ENCODE measurements at places on chromosomes 4 and X.

- DNase-seq, result no peak
Measured at GRCh38 chr4:183557611-183558010, 52.8 kb downstream of the ING2 start.

- peak; percentile 20 for DNase-seq
Measured at GRCh38 chr4:96305030-96305429, 465.1 kb downstream of the PDHA2 start.

GRCh38 chrX:123626962-123627361, 105.9 kb downstream of the THOC2 start:
- DNase-seq, result no peak

- DNase-seq, result no peak
Measured at GRCh38 chr4:120088507-120088906, 21.9 kb upstream of the MAD2L1 start.

GRCh38 chr4:87462102-87462501, 39.7 kb downstream of the NUDT9 start:
- DNase-seq, result no peak

DNA sequence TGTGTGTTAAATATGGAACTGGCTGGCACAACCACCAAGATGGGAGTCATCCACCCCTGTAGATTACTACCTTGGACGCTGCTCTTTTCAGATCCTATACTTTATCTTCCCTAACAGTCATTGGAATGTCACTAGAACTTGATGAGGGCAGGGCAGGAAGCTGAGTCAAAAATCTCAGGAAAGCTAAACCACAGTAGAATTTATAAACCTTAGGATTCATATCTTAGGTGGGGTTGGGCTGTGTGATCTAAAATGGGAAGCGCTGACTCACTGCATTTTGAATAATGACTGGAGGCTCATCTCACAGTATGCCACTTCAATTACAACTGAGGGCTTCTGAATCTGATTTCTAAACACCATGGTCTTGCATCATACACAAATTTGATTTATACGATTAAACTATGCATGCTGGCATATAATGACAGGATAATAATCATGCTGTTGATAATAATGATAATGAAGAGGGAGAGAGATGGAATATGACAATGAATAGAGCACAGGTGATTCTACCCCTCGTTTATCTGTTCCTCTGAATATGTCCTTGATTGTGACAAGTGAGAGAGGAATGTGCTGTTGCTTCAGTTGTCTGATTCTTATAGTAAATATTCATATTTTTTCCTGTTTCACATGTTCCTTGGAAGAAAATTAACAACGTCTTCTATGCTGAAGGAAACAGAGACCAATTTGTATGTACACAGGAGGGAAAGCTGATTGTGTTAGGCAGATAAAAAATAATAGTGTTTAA, 270.3 kb upstream of the HS3ST1 start:
- DNase-seq, result no peak

DNA sequence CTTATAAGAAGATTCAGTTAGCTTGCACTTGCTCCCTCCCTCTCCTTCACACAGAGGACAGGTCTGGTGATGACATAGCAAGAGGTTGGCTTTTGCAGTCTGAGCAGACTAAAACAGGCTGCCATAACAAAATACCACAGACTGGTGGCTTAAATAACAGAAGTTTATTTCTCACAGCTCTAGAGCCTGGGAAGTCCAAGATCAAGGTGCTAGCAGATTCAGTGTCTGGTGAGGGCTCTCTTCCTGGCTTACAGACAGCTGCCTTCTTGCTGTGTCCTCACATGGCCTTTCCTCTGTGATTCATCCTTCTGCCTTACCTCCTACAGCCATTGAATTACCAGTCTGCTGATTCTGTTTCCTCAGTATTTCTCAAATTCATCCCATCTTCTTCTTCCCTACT, 13.1 kb downstream of the RP2 start:
- DNase-seq, result no peak

GRCh38 chr4:8719421-8719820, 126.9 kb downstream of the CPZ start:
- no peak for DNase-seq

DNA sequence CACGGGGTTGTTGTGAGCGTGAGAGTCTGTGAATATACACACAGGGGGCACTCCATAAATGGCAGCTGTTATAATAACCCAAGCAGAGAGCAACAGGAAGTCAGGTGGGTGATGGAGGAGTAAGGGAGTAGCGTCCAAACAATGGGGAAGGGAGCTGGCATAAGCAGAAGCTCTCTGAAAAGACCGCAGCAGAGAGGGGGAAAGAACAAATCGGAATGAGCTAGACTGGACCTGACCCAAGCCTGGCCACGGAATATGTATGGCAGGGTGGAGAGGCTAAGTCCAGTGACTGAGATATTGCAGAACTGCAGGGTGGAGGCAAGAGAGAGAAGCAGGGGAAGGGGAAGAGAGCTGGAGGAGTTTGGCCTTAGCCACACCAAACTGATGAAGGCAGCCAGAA, 6.5 kb upstream of the GJB1 start:
- no peak for DNase-seq

DNA sequence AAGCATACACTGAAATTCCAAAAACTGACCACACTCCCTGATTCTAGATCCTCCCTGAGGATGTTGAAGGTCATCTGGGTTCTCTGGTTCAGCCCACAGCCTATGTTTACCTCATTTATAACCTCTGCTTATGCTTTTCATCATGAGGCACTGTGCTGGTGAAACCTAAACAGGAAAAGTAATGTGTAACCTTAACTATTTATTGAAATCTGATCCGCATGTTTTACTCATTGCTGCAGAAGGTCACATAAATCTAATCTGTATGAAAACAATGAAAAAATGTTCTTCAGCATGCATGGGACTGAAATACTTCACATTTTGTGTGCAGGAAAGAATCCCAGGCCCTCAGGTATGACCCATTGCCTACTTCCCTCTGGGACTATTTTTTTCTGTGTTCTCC, 30.3 kb downstream of the UCHL1 start:
- no peak for DNase-seq

DNA sequence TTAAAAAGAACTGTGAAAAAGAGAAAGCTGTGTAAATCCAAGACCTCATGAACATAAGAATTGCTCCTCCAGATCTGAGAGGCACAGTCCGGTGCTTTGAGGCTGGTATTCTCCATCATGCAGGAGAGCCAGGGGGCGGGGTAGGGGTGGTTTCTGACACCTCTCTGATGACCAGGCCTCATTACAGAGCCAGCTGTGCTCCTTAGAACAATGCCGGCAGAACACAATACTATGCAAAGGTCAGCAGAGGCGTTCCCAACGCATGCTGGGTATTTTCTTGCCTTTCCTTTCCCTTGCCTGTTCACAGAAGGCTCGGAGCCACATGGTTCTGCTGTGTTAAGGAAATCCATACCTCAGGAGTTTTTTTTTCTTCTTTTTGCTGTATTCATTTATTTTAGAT, 91.2 kb upstream of the SOD3 start:
- no peak for DNase-seq

GRCh38 chrX:44071070-44071645, 98.0 kb upstream of the NDP start:
- no peak for DNase-seq

GRCh38 chr4:15765910-15766697, 12.0 kb upstream of the CD38 start:
- peak; percentile 87 for DNase-seq

DNA sequence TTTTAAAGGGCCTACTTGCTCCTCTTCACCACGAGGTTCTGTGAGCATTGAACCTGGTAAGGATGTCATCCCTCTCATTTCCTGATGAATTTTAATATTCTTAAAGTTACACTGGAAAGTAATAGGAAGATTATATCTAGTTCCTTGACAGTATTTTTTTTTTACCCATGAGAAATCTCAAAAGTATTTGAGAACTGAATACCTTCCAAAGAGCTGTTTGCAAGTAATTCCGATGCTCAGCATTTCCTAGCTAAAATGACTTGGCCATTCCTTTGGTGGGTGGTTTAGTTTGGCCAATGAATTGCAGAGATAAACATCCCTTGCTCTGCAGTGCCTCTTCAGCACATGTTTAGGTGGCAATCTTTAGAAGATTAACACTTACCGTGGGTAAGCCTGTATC, 110.2 kb upstream of the WDR1 start:
- no peak for DNase-seq

DNA sequence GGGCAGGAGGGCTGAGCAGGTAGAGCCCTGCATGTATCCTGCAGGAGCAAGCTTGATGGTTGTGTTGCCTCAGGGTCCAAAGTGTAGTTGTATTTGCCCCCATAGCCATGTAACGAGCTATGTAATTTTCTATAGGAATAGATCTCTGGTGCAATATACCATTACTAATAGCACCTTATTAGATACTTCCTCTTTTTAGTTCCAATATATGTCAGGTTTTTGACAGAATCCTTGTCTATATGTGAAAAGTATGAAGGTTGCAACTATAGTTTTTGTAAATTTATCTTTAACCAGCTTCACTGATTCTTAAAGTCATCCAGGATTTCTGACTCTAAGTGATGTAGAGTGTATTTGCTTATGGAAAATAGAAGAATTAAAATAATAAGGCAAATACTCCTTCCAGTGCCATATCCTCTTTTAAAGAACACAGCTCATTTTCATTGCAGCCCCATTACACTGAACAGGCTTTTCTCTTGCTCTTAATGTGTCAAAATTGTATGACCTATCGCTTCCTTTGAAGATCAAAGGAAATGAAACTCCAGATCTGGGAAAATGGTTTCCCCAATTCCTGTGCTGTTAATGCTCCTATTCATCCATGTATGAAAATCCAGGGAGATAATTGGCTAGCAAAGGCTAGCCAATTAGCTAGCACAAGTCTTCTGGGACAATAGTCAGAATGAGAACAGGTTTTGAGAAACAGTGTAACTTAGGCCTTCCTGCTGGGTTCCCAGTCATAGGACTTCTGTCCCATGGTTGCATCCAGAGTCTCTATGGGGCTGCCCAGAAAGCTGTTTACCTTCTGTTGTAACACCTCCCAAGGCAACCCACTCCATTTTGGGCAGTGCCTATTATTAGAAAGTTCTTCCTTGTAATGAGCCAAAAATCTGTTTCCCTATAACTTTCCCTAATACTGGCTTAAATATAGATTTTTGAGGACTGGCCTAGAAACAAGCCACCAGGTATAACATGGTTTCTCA, 90.6 kb downstream of the TSPAN7 start:
- no peak for DNase-seq

GRCh38 chr4:133372699-133373098, 223.6 kb downstream of the PCDH10 start:
- no peak for DNase-seq

- no peak for DNase-seq
Measured at GRCh38 chrX:12789976-12790375, 1.2 kb upstream of the PRPS2 start.

DNA sequence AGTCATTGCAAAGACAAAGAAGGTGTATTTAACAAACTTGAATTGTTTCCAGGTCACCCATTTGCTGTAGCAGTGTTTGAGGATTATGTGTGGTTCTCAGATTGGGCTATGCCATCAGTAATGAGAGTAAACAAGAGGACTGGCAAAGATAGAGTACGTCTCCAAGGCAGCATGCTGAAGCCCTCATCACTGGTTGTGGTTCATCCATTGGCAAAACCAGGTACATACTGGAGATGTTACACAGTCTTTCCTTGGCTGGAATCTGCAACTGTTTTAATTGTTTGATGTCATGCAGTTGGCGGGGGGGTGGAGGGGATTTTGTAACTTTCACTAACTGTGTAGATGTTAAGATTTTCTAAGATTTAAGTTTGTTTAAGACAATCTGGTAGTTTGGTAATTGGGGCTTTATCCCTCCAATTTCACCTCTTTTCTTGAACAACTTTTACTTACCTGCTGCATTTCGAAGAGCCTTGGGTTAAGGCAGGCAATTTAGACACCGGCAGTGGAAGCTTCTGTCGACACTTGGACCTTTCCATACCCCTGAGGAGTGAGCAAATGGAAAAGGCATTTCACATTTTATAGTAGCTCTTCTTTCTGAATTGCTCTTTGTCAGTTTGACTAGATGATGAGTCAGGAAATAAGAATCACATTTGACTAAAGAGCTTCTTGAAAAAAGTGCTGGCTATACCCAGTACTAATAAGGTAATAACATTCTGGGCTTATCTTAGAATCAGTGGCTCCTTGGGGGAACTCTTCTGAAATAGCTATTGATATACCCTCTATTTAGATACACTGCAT, 67.4 kb downstream of the EGF start:
- no peak for DNase-seq

DNA sequence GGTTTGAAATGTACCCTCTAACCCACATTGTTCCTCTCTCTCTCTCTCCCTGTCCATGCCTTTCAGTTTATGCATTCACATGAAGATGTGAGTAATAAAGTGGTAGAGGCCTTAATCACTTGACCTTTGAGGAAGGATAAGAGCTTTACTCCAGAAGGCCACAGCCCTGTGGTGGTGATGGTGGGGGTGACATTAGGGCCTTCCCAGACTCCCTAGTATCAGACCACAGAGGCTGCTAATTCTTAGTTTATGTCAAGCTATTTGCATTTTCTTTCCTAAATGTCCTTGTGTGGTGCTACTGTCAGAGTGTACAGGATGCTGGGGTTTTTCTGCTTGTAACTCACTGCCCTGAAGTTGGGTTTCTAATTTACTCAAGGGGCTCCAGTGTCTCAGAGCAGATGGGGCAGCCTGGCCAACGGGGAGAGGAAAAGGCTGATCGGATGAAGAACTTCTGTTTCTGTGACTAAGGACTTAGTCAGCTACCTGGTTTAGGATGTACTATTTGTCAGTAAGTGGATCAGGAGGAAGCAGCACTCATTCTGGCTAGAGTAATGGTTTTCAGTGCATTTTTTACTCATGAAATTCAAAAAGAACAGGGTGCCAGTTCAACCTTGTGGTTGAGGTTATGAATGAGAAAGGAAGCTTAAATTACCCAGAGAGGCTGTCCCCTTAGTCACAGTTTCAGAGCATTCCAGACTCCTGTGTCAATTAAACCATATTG, 509.6 kb upstream of the DIPK2B start:
- no peak for DNase-seq
